ENCODE measurements at places on chromosomes 5 and 9.

DNA sequence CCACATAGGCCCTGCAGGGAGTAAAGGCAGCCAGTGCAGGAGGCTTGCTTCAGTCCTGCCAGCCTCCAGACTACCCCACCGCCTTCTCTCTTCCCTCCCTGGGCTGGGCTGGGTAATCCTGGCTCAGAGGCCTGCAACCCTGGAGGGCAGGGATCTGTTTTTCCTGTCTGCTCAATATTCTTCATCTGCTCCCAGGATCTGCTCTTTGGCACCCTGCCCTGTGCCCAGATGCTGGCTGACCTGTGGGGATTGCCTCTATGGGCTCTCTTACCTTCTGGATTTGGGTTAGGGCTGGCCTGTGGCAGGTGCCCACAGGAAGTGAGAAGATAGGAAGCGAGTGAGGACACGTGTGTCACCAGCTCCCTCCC is 7.3 kb upstream of the ANGPTL2 start:
- DNase-seq = no peak

DNA sequence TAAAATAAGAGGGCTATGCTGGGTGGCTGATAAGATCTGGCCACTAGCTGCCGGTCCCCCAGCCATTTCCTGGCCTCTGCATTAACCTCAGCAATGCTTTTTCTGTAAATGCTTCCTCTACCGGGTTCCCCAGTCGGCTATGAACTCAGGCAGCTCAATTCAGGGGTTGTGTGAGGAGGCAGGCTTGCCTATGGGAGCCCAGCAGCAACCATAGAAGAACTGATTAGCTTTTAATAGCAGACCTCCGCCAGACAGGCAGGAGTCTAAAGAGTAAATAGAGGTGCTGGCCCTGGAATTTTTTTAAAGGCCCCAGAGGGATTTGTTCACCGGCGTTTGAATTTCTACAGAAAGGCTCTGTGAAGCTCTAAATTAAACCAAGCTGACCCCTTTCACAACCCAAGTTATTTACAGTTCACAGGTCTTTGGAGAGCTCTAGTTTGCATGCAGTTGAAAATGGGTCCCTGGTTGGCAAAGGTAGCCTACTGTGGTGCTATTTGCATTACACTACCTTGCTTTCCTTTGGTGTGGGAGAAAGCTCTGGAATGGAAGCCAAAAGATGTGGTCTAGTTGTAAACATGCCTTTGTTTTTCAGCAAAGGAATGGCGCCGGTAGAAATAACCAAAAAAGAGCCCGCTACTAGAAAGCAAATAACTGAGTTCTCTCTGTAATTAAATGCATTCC is 289.7 kb upstream of the SEMA6A start:
- no peak for DNase-seq

- DNase-seq = no peak
Observed at GRCh38 chr5:176152191-176152929, 85.9 kb upstream of the SIMC1 start.

GRCh38 chr5:4001004-4001403 is 405.4 kb downstream of the IRX1 start:
- DNase-seq = no peak

GRCh38 chr9:129667850-129668249 is 2.4 kb downstream of the PRRX2 start:
- no peak for DNase-seq

- no peak for DNase-seq
Observed at GRCh38 chr5:83055166-83055565, 22.0 kb downstream of the TMEM167A start.
